Adrenal gland (tissue), 19 donors: ENCODE measurements at places on chromosomes 1 and 21.

- no peak for DNase-seq
Measured at GRCh38 chr1:30413111-30413440, 310.3 kb downstream of the MATN1 start.

DNA sequence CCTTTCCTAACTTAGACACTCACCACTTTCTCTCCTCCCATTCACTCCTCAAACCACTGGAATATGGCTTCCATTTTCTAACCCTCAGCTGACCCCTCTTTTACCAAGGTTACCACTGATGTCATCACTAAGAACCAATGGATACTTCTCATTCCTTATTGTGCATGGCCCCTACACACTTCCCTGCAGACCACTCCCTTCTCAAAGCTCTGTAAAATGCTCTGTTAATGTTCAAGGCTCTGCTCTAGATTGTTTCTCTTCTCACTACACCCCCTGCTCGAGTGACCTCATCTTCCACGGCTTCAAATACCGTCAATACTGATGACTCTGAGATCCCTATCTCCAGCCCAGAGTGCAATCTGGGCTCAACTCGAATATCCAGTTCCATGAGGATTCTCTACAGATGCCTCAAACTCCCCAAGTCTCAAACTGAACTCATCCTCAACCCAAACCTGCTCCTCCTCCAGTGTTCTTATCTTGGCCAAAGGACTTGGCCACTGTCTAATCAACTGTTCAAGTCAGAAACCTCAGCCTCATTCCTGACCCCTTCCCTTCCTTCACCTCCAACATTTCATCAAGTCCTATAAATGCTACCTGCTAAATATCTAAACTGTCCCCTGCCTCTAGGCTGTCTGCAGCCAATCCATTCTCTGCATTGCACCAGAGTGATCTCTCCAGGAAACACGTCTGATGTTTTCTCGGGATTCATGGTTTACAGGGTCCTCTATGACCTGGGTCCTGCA lies 41.3 kb upstream of the BMP8B start:
- DNase-seq, result no peak

- no peak for DNase-seq
Measured at GRCh38 chr1:6795661-6796060, 10.4 kb downstream of the CAMTA1 start.

GRCh38 chr1:107920999-107921398 lies 44.0 kb downstream of the VAV3 start:
- no peak for DNase-seq

DNA sequence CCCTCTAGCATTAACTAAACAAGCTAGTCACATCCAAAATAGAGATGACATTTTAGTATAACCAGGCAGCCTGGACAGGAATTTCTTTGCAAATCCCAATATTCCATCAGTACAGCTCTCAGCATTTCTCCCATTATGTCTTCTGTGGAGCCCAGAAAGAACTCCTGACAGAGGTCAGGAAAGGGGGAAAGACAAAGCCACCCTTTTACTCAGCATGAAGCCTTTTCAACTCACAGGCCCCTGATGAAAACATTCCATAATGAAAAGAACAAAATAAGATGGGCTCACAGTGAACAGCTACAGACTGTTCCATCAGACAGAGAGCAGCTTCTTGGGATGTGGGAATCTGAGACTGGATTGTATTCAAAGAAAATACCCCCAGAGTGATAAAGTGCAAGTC lies 80.6 kb downstream of the TEX35 start:
- no peak for DNase-seq

GRCh38 chr21:34094949-34095348 lies 21.6 kb downstream of the MRPS6 start:
- no peak for DNase-seq

- peak; percentile 90 for DNase-seq
Measured at GRCh38 chr1:234499119-234499942, 20.4 kb upstream of the TARBP1 start.

DNA sequence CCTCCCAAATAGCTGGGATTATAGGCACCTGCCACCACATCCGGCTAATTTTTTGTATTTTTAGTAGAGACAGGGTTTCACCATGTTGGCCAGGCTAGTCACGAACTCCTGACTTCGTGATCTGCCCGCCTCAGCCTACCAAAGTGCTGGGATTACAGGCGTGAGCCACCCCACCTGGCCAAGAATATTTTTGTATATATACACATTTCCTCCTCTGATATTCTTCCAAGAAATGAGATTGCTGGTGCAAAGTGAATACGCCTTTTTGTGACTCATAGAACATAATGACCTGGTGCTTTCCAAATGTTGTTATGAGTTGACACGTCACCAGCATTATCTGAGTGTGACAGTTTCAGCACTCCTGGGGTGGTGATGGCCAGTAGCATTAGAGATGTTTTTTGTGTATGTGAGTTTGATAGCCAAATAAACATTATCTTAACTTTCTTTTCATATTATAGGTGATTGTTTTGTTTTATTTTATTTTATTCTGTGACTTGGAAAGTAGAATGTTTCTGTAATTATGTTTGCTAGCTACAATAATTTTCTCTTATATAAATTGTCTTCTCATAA lies 54.9 kb downstream of the KCNK1 start:
- DNase-seq, result no peak
